ENCODE measurements at places on chromosomes 2 and 18.
A peak's percentile ranks its signal among the peaks of the same experiment; 100 is the strongest.

DNA sequence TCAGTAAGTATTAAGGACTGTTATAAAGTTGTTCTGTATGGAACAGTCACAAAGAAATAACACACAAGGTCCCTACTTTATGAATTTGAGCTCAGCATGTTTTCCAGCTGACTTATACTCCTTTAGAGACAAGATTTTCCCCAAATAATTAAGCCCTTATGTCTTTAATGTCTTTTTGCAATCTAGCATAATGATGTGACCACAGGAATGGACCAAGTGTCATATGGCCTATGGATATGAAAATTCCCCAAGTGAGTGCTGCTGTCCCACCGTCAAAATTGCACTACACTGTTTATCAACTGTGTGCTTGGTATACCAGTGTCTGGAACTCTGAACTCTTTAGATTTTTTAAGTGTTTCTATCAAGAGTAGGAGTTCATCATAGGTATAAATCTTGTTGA, 369.6 kb downstream of the PID1 start:
- DNase-seq = no peak

DNA sequence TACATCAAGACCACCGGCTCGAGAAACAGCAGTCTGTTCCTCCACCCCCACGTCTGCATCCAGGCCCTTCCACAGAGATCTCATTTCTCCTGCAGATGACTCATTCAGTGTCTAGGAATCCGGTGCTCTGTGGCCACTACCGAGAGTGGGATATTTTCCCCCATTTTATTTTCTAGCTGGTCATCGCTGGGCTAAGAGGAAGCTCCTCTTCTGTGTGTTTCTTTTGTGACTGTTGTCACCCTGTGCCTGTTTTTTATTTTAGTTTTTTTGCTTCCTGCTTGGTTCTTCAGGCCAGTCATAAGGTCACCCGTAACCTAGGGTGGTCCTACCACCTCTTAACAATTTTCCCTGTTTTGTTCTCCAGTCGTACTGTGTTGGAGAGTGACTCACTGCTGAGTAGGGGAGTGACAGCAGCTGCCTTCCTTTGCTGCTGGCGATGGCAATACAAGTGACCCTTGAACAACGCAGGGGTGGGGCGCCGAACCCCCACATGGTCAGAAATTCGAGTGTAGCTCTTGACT, 6.7 kb downstream of the RAMP1 start:
- DNase-seq = no peak

DNA sequence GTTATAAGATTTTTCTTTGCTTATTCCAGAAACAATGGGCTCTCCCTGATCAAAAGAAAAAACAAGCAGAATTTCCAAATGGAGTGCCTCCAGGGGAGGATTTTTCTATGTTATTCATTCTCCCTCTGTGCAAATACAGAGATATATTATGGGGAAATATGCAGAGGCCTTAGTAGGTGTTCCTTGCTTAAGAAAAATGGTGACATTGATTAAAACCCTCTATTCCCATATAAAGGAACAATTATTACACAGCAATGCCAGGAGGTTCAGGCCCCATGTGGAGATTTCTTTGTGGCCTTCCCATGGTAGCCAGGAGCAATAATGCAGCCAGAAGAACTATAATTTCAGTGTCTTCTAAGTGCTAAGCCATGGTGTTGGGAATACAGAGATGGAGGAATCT, 255.9 kb upstream of the CXCR4 start:
- no peak for DNase-seq

DNA sequence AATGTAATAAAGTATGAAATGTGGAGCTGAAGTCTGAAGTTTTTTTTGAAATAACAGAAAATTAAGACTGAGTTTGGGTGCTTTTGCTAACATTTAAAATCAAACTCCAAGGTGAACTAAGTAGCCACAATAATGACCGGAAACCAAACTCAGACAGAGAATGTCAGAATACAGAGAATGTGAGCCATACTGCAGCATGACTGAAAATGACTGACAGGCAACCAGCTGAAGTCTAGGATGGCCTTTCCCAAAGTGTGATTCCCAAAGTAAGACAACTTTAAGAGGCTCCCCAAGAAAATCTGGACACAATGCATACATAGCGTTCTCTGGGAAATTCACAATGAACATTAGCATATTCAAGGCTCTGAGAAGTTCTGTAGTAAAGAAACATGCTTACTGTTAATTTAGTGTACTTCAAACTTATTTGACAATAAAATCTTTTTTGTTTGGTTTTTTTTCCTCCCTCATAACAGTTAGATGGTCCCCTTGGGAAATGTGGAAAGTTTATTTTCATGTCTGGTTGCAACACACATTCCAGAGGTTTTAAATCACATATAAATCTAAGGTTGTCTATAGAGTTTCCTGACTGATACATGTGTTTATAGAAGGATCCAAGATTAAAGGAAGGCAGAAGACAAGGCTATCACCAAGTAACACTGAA, 28.6 kb downstream of the PLA2R1 start:
- no peak for DNase-seq

GRCh38 chr18:32366586-32367538, 103.8 kb downstream of the GAREM1 start:
- no peak for DNase-seq

DNA sequence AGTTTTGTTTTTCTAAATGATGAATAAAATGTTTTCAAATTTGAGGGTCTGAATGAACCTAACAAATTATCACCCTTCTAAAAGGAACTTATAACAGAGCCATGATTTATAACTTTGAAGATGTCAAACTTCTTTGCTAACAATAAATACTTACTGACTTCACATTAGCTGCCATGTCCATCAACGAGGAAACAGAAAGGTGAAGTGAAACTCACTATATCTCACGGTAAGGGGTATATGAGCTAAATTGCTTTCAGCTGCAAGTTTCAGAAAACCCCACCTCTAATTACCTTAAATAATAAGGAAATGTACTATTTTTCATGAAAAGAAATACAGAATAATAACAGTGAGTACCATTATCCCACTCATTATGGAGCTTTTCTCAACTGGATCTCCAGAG, 350.8 kb upstream of the NT5C1B start:
- DNase-seq = peak; percentile 14

DNA sequence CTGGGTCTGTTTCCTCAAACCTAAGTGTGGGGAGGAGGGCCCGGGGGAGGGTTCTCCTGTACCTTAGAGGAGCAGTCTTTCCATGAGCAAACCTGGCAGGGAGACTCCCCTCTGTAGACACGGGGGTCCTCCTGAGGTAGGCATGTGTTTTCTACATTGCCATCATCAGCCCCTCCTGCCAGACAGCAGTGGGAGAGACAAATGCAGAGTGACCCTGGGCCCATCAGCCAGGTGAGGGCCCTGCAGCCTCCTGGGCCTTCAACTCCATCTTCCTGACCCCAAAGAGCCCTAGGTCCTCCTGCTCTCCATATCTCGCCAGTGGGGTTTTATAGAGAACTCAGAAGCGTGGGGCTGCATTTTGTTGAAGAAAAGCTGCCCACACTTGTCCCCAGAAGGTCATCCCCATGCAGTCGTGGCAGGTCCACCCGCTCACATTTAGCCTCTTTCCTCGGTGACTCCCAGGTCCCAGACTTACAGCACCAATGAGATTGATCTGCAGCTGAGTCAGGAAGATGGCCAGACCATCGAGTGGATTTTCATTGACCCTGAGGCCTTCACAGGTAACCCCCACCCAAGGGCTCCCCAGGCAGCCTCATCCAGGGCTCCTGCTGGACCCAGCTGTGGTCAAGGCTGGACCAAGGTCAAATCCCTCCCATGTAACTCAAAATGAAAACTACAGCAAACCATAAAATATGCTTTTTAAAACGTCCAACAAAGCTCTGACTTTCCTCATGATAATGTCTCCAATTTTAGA, 2.6 kb downstream of the CHRNG start:
- no peak for DNase-seq

GRCh38 chr2:178188466-178188865, 5.8 kb upstream of the OSBPL6 start:
- no peak for DNase-seq

DNA sequence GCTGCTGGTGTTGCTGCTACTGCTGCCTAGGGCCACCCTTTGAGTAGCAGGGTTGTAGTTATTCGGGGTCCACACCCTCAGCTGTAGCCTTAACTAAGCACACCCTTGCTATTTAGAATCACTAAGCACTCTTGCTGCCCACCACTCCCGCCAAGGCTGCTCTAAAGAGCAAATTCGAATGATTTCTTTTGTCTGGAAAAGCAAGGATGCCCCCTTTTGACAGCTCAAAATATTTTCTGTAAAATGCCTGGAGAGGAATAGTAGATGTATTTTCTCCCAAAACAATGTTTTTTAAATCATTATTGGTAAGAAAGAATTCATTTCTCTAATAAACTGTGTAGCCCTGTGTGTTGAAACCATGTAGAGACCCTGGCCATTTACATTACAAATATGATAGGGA, 80.8 kb upstream of the PAPOLG start:
- DNase-seq = no peak

DNA sequence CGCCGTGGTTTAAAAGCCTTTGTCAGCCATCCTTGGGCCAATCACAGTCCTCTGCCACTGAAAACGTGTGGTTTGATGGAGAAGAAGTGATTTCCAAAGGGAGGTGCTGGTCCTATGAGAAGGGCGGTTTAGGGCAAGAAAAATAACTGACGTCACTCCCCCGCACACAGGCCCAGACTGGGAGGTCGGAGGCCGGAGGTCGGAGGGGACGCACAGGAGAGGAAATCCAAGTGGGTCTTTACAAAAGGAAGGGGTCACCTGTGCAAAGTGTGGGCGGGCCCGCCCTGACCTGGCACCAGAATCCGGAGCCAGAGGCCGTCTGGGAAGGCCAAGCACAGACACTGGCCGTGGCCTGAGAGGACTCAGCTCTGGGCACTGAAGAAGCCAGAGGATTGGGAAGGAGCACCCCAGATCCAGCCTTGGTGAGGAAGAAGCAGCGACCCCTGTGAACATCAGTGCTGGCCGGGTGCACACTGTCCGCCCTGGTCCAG, 18.0 kb upstream of the KCNG2 start:
- no peak for DNase-seq

- DNase-seq = no peak
Measured at GRCh38 chr2:42928161-42928691, 135.8 kb upstream of the HAAO start.

DNA sequence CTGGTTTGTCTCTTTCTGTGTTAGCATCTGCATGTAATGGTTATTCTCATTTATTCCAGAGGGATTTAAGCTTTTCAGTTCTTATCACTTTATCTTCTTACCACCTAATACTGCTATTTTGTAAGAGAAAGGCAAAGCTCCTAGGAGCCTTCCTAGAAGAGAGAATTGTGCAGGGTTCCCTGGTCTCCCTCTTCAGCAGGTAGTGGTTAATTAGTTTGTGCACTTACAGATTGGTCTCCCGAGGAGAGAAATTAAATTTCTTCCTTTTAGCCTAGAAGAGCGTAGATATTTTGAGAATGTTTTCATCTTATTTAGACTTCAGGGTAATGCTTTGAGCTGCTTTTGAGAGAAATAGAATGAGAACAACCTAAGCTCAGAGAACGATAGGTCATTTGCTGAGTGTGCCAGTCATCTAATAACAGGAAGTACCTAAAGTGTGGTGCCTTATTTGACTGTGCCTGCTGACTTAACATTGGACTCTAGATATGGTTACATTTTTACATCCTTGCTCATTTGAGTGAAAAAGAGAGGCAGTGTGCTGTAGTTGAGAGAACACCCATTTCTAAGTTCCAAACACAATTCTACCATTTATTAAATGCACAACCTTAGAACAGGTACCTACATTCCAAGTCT, 651.4 kb downstream of the STK39 start:
- no peak for DNase-seq

- no peak for DNase-seq
Measured at GRCh38 chr2:20343128-20343527, 7.5 kb downstream of the PUM2 start.

Measured in NAMALWA (cell line).